ENCODE measurements at places on chromosomes 5 and 9.

DNA sequence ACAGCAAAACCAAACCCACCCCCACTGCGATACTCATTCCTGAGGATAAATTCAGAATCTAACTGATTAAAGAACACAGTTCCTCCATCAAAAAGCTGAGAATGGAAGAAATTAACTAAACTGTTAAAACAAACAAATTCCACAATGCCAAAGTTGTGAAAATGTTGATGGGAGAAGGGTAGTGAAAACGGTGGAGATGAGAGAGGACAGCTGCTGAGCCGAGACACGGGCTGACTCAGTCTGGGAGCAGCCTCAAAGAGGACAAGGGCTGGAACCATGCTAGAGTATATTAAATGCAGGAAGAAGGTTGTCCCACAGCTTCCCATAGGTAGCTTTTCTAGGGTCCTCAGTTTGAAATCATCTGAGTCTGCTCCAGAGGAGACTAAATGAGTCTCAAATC, 14.3 kb downstream of the ADAMTS12 start:
- no peak for DNase-seq

- DNase-seq: peak; percentile 57
These were observed 176.9 kb upstream of the WWC1 start for GRCh38 chr5:168114444-168115017.

DNA sequence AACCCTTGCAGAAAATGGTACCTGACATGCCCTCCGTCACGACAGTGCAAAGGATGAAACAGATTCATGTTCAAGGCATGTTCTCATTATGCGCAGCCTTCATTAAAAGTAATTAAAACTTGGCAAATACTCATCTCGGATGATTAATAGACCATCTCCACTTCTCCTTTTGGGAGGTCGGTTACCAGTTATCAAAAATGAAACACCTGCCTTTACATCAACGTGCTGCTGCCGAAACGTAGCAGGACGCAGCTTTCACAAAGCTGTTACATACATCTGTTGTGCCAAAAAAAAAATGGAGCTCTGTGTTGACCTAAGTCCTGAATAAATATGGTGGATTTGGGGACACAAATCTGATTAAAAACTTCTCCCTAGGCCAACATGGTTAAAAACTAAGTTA, 75.7 kb downstream of the PTCH1 start:
- no peak for DNase-seq

DNA sequence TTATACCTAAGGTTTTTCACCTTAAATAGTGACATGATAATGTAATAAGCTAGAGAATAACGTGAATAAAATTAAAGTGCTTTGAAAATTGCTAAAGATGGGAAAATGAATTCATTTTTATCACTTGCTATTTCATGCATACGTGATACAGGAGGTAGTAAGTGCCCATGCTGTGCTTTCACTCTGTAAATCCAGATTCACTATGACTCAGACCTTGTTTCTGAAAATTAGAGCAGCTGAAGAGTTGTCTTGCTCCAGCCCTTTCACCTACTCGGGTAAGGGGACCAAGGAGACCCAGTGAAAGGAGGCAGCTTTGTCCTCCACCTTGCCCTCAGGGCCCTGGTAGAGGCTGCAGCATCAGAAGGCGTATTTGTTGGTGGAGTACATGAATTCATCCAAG, 87.9 kb downstream of the ANKH start:
- DNase-seq: no peak

GRCh38 chr9:130933114-130934046, 5.7 kb downstream of the FIBCD1 start:
- DNase-seq: peak; percentile 75

DNA sequence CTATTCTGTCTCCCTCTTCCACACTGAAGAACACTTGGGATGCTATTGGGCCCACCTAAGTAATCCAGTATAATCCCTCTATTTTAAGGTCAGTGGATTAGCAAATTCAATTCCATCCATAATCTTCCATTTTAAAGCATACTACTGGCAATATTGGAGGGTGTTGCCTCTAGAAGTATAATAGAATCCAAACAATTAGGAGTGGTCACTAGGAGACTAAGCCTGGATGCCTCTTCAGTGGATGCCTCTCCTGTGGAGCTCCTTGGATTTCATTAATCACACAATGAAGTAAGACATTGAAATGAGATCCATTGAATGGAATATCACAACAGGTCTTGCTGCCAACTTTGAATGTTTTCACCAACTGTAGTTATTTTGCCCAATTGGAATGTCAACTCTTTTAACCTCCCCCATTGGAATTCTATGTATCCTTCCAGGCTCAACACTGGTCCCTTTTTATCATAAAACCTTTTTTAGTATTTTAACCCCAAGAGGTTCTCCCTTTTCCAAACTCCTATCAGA, 311.6 kb downstream of the PLK2 start:
- no peak for DNase-seq

- DNase-seq: no peak
These were observed 20.8 kb downstream of the VCAN start for GRCh38 chr5:83492331-83492730.

DNA sequence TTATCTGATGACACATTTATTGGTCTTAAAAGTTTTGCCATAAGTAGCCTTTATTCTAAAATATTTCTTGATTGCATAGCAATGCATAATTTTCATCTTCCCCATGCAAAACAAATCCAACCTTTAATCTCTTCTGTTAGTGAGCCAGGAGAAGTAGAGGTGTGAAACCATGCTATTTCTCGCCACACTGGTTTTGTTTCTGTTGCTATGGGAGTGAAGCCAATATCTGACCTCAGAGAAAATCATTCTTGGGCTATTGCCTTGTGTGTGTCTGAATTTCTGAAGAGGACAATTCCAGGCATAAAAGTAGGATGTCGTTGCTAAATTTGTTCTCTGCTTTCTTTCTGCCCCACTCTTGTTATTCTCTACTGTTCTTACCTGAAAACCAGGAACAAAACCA, 183.6 kb downstream of the PTTG1 start:
- no peak for DNase-seq

DNA sequence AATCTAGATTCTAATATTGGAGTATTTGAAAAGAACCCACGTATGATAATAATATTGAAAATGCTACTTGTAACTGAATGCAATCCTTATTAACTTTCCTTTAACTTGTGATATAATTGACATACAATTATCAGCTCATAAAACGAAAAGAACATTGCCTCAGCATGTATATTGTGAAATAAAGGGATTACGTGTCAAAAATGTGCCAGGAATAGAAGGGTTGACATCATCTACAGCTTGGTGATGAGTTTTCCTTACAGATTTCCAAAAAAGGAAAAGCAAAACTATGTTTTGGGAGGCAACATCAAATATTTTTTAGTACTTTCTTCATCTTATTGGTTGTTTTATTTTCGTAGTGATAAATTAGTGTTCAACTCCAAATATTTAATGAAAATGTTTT, 266.0 kb upstream of the PTGER4 start:
- DNase-seq: peak; percentile 61

- DNase-seq: no peak
These were observed 28.2 kb downstream of the ABCA1 start for GRCh38 chr9:104899759-104900247.

GRCh38 chr9:110130791-110131416, 77.1 kb downstream of the C9orf152 start:
- DNase-seq: no peak

All from fibroblast of mammary gland (primary cell).